ENCODE measurements at places on chromosomes 16 and 17. TPM values are rescaled to one million over a fixed set of nuclear protein-coding genes. Genes with fewer than 3 reads are reported as not detected.

MYH4 gene
- total RNA-seq: not detected

CLEC18A gene
- total RNA-seq: 1.0 TPM

GTF3C1 gene
- total RNA-seq: 85.9 TPM

TP53TG3 gene
- not detected for total RNA-seq

TNS4 gene
- not detected for total RNA-seq

All from endothelial cell of coronary artery (primary cell).